ENCODE measurements at places on chromosomes 13 and 19. TPM values are rescaled to one million over a fixed set of nuclear protein-coding genes. Genes with fewer than 3 reads are reported as not detected.

GRCh38 chr13:109096101-109096500 is 466.7 kb downstream of the MYO16 start:
- no peak for DNase-seq

DNA sequence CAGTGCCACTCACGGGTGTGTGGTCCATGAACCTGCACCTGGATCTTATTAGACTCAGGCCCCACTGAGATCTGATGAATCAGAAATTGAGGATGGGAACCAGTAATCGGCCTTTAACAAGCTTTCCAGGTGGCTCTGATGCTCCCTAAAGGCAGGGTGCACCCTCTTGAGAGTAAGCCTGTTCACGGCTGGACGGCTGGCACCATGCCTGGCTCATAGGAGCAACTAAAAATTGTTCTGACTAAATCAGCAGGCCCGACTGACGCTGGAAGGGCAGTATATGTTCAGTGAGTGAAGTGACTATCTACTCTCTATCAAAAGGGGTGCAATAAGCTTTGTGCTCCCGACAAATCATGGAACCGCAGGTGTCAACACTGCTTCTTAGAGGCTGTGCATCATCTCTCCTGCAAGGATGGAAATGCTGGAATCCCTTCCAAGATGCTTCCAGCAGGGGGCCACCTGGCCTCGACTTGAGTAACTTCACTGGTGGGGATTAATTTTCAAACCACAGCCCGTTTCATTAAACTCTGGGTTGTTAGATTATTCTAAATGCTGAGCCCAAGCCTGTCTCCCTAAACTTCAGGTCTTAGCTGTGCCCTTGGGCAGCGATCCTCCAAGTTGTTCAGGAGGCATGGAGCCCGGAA is 28.4 kb downstream of the TMTC4 start:
- no peak for DNase-seq

- DNase-seq, result no peak
Observed at GRCh38 chr13:74979703-74980102, 502.3 kb downstream of the TBC1D4 start.

GRCh38 chr13:77894743-77895142 is 23.9 kb downstream of the EDNRB start:
- no peak for DNase-seq

RASAL3 gene
- 0.51 TPM for total RNA-seq

GRCh38 chr19:7784856-7785255 is 21.8 kb downstream of the CLEC4M start:
- no peak for DNase-seq

GRCh38 chr19:3036119-3036976 is 7.3 kb upstream of the TLE2 start:
- DNase-seq, result peak; percentile 95

PRKCG gene
- not detected for total RNA-seq

SLAIN1 gene
- total RNA-seq, result 14.3 TPM

GRCh38 chr13:113982296-113982661 is 8.4 kb upstream of the C13orf46 start:
- DNase-seq, result peak; percentile 9

DNA sequence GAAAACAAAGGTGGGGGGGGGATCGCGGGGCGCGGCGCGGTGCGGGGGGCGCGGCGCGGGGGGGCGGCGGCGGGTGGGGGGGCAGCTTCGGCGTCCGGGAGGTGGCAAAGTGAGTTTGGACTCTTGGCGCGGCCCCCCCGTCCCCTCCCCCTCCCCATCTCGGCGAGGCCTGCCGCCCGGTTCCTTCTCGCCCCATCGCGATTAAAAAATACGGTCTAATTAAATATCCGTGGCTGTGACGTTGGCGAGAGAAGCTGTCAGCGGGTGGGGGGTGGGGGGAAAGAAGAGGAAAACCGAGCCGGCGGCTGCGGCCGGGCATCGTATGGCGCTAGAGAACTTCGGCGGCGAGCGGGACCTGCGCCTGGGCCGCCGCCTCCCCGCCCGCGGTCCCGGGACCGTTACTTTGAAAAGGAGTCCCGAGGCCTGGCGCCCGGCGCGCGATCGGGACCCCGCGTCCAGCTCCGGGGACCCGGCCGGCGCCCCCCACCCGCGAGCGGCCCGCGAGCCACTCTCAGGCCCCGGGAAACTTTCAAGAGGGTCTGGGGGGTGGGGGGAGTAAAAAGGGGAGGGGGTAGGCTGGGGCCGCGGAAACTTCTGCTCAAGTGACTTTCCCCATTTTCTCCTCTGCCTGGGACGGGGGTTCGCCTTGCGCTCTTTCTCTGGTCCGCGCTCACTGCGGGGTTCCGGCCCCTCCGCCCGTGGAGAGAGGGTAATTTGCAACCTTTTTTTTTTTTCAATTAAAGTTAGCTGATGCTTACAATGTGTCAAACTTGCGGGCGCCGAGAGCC is 146.3 kb upstream of the ZNF536 start:
- DNase-seq, result no peak

GRCh38 chr13:106520251-106521054 is 15.0 kb downstream of the EFNB2 start:
- no peak for DNase-seq

MUC16 gene
- total RNA-seq, result 5.6 TPM

ZNF726 gene
- 0.70 TPM for total RNA-seq

DNA sequence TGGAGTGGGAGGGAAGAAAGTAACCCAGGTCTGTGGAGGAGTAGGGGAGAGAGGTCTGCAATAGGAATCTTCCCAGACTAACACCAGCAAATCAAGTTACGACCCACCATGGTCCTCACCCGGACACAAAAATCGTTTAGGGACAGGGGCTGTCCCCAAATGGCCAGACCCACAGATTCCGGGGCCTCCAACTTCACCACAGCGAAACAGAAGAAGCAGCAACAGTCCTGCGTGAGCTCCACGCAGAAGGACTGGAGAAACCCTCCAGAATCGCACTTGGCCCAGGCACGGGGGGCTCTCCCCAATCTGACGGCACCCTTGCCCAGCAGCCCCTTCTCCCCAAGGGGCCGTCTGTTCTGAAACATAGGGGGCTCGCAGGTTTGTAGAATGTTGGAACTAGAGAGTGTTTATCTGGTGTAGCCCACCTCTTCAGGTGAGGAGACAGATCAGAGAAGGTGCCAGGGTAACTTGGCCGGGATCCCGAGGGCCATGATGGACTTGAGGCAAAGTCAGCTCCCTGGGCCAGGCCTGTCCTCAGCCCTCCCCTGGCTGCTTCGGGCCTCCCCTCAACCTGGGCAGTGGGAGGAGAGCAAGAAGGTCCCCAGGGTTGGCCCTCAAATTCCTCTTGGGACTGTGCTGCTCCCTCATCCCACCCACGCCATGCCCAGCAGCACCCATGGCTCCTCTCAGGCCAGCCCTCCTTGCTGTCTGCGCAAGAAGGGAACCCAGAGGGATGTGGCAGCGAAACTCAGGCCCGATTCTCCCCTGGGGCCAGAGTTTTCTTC is 82.5 kb upstream of the GPR183 start:
- no peak for DNase-seq

GRCh38 chr19:34471906-34472700 is 9.5 kb upstream of the WTIP start:
- no peak for DNase-seq

DNA sequence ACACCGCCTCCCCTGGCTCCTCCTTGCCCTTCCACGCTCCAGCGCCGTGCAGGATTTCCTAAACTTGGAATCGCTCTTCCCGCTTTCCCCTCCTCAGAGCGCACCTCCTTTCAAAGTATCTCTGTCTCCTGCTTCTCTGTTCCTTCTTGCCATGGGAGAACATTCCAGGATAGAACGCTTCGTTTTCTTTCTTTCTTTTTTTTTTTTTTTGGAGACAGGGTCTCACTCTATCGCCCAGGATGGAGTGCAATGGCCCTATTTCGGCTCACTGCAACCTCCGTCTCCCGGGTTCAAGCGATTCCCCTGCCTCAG is 574 bp upstream of the XPO4 start:
- DNase-seq, result no peak

DNA sequence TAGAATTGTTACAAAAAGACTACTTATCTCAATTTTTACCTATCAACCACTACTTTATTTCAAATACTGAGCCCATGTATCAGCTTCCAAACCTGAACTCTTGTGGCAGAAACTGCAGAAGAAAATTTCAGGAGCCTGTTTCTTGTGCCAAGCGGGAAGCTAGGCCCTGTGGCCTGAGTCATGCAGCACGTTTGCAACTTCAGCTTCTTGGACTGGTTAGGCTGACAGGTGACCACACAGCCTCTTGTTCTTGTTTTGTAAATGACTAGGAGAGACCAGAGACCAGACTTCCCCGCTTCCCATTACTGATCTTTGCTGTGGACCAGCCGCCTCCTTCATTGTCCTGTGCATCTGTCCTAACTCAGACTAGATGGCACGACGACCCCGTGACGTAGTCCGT is 3.4 kb upstream of the LAMP1 start:
- no peak for DNase-seq

ZNF415 gene
- 10.0 TPM for total RNA-seq

DNA sequence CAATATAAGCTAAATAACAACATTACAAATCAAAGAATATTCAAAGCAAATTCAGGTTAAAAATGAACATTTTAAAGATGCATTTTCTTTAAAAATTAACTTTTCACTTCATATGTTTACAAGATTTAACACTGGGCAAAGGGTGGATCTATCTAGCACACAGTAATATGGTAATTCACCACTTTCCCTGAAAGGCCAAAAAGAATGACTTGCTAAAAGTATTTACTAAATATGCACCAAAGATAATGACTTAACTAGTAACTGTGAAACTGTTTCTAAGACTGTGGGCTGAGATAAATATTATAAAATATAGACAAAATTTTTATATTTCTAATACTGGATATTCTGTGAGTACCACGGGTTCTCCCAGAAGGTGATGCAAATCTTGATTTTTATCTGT is 4.5 kb upstream of the EEF1AKMT1 start:
- no peak for DNase-seq

DNA sequence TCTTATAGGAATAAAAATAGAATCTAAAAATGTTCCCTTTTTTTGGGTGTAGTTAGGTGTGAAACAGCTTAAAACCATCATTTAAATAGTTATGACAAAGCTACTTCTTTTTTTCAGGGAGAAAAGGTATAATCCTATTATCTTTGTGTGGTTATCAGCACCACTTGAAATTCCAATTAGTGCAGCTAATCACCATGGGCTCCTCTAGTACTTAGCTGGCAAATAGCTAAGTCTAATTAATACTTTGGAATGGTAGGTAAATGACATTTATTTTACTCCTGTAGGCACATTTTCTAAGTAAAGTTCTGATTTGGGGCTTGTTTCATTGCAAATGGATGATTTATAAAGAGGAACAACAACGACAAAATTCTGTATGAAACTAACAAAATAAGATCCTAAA is 132.6 kb downstream of the OLFM4 start:
- no peak for DNase-seq

DNA sequence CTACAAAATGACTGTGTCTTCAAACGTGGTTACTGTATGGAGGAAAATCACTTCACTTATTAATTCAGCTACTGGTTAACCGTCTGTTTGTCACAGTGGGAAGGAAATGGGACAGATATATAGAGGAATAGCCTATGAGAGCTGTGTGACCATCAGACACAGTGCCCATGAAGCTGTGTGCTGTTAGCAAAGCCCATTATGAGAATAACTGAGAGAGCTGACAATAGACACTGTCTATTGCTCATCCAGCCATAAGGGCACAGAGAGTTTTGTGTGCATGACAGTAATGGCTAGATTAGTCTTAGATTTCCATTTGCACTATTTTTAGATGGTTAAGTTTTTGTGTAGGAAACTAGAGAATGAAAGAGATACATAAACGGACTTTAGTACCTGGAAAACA is 64.1 kb upstream of the POSTN start:
- DNase-seq, result no peak

TDRD12 gene
- not detected for total RNA-seq

IRGC gene
- total RNA-seq, result not detected

- no peak for DNase-seq
Observed at GRCh38 chr19:5957170-5957569, 20.8 kb downstream of the RANBP3 start.

DNA sequence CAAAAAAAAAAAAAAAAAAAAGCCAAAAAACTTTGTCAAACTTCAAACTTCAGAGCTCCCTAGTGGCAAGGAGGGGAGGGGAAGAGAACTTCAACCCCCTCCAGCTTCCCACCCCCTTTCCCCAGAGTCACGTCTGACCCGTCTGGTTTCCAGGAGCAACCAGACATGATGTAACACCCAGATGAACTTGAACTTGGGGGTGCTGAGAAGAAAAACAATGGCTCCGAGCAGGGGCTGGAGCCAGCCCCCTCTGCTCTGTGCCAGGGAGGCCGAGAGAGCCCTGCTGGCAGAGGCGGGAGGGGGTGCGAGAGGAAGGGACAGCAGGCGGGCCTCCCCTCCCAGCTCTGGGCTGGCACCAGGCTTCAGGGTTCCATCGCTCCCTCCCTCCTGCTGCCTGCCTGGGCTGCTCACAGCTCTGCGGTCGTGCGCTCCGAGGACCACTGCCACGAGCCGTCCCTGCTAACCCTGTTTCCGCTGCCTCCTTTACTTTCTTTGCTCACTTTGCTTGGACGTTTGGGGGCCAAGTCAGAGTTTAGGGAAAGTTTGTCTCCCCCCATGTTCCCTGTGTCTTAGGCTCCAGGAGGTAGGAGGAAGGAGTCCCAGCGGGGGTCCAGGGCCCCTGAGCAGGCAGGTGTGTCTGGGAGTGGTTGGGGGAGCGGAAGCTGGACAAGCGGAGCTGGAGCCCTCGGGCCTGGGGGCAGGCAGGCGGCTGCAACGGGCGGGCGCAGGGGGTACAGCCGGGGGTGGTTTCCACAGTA is 11.1 kb downstream of the LYL1 start:
- DNase-seq, result peak; percentile 81

SERTM1 gene
- 51.9 TPM for total RNA-seq

GRCh38 chr13:44523146-44524015 is 52.7 kb downstream of the TSC22D1 start:
- DNase-seq, result no peak

CEACAM4 gene
- total RNA-seq, result not detected

- no peak for DNase-seq
Observed at GRCh38 chr13:99323488-99323887, 16.3 kb upstream of the GPR183 start.

VAV1 gene
- total RNA-seq, result 4.0 TPM

GRCh38 chr19:10404888-10405820 is 1.8 kb upstream of the CDC37 start:
- DNase-seq, result no peak

FLT3LG gene
- total RNA-seq, result not detected

DNA sequence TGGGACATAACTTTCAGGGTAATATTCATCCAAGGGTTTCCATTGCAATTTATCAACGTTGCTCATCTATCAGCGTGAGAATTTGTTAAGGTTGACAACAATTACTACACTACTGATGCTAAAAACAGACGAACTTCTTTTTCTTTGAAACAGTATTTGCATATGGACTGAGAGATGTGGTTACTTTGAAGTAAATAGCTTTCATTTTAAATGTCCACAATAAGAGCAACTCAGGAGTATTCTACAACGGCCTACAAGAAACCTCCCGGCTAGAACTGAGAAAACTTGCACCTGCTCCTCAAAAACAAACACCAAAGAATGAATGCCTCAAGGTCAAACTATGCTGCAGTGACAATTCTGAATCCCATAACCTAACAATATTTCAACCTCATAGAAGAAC is 238.4 kb downstream of the IRS2 start:
- no peak for DNase-seq

- DNase-seq, result no peak
Observed at GRCh38 chr13:75585153-75585552, 35.6 kb downstream of the UCHL3 start.

HIF3A gene
- 154 TPM for total RNA-seq
